Left ventricle myocardium superior (tissue), 1 donor: ENCODE measurements at places on chromosomes 13 and 19. TPM values are rescaled to one million over a fixed set of nuclear protein-coding genes. Genes with fewer than 3 reads are reported as not detected.

GRCh38 chr19:45641274-45642105 is 2.3 kb upstream of the EML2 start:
- peak; percentile 77 for DNase-seq

DNA sequence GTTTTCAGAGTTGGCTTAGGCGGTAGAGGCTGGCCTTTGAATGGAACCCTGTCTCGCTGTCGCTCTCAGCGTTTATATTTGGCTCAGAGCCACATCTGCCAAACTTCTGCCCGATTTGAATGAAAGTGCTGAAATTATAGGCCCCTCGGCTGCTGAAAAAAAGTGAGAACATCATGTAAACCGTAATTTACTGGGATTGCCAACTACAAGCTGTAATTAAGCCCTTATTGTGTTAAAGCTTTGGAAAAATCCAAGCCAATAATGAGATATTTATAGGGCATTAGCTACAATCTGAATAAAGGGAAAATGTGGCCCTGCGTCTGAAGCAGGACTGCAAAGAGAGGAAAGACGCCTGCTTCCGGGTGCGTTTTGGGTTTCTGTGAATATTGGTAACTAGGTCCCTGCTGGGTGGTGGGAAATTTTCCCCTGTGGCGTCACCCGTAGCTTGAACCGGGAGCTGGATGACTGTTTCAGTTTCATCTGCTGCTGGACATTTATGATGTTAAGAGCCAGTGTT is 9.9 kb downstream of the DNM2 start:
- no peak for DNase-seq

Gene LCP1
- 22.9 TPM for total RNA-seq

GRCh38 chr13:30968846-30969245 is 36.4 kb downstream of the TEX26 start:
- no peak for DNase-seq

Gene POU4F1
- total RNA-seq = not detected

- no peak for DNase-seq
These were observed 19.2 kb downstream of the ATCAY start for GRCh38 chr19:3899531-3900294.

Gene TEX101
- total RNA-seq = not detected

- no peak for DNase-seq
These were observed 10.3 kb upstream of the POSTN start for GRCh38 chr13:37608750-37609339.

Gene ZSCAN4
- not detected for total RNA-seq

DNA sequence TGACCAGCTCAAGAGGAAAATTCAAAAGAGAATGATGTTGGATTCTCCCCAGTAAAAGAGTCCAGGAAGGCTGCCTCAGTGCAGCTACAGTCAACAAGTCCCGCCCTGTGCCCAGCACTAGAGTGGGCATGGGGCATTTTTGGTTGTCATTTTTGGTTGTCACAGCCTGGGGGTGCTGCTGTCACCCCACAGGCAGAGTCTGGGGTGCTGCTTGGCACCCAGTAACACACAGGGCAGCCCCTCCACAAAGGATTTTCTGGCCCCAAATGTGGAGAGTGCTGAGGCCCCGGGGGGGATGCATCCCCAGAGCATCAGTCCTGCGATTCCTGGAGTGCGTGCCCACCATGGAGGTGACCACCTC is 28.2 kb upstream of the TMEM255B start:
- no peak for DNase-seq

GRCh38 chr13:74200081-74200480 is 65.9 kb upstream of the KLF12 start:
- DNase-seq = no peak

DNA sequence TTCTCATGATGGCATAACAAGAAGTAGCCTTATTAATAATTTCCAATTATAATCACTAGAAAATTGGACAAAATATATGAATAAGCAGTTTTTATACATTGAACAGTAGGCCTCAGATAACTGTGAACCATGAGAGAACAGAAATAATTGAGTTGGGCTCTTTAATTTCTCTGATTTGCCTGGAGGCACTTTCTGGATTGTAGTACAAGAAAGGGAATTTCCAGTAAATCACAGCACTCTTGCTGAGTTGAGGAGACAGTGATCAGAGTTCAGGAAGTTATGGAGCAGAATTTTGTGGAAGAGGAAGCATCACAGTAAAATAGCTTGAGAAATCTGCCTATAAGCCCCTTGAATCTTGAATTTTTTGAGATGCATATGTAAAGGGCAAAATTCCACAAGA is 216.2 kb downstream of the MAB21L1 start:
- no peak for DNase-seq

Gene THSD1
- total RNA-seq = 5.0 TPM

DNA sequence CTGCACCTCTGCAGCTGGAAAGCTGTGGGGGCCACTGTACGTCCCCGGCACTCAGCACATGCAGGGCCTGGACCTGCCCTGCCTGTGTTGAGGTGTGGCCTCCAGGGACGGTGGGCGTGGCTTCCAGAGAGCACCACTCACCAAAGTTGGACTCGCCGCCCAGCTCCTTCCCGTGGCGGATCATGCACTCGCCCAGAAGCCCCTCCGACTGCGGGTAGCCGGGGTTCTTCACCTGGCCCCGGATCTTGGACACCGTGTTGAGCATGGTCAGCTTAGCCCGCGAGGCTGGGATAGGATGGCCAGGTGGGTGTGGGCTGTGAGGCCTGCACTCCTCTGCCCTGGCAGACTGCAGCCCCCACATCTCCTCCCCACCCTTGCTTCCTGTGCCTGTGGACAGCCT is 22.0 kb downstream of the MPND start:
- no peak for DNase-seq

Gene BCL3
- 14.5 TPM for total RNA-seq

GRCh38 chr13:62629618-62630017 is 1214.0 kb upstream of the PCDH20 start:
- no peak for DNase-seq

GRCh38 chr19:29927944-29928625 is 14.0 kb upstream of the URI1 start:
- DNase-seq = no peak

DNA sequence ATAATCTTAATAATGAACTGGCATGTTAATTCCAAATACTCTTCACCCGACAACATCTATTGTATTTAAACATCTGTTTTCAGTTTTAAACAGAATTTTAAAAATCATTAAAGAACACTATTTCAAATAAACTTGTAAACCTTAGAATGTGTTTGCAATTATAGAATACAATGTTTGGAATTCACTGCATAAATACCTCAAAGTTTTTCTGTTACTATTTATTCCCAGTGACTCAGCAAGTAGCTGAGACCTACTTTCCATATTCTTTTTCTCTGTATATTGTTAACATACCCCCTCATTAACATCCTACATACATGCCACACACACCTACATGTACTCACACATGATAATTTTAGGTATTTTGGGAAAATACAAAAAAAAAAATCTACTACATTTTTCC is 1134.3 kb downstream of the SLITRK1 start:
- no peak for DNase-seq

DNA sequence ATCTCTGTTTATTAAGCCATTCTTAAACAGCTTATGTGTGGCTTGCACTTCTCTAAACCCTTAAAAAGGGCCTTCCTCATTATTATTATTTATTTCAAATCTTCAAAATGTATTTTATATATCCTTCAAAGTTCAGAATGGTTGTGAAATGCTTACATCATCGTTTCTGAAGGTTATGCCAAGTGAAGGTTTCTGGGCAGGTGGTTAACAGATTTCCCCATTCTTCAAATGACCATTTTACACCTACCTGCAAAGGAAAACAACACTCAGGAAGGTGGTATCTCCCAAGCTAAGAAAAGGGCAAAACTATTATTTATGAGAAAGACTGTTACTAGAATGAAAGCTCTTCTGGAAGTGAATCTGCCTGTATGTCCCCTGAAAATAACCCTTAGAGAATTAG is 191.6 kb downstream of the SHISA2 start:
- DNase-seq = no peak

DNA sequence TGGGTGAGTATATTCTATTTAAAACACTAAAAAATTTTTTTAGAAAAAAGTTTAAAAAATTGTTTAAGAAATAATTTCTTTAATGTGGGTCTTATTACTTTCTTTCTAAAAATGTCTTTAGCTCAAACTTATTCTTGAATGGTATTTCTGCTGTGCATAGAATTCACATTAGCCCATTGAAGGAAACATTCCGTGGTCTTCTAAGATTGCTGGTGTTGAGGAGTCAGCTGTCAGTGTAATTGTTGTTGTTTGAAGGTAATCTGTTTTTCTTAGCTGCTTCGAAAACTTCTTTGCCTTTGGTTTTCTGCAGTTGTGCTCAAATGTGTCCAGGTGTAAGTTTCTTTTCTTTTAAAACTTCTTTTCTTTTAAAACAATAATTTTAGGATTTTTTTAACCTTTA is 85.4 kb upstream of the KLF12 start:
- DNase-seq = no peak
